Left cardiac atrium (tissue), 4 donors: ENCODE measurements at places on chromosomes 4 and X.

GRCh38 chrX:7801711-7802110 is 41.3 kb upstream of the VCX start:
- DNase-seq = no peak

GRCh38 chr4:72391281-72391680 is 177.7 kb downstream of the ADAMTS3 start:
- no peak for DNase-seq

- no peak for DNase-seq
These were observed 136.2 kb downstream of the CPZ start for GRCh38 chr4:8728536-8729407.

DNA sequence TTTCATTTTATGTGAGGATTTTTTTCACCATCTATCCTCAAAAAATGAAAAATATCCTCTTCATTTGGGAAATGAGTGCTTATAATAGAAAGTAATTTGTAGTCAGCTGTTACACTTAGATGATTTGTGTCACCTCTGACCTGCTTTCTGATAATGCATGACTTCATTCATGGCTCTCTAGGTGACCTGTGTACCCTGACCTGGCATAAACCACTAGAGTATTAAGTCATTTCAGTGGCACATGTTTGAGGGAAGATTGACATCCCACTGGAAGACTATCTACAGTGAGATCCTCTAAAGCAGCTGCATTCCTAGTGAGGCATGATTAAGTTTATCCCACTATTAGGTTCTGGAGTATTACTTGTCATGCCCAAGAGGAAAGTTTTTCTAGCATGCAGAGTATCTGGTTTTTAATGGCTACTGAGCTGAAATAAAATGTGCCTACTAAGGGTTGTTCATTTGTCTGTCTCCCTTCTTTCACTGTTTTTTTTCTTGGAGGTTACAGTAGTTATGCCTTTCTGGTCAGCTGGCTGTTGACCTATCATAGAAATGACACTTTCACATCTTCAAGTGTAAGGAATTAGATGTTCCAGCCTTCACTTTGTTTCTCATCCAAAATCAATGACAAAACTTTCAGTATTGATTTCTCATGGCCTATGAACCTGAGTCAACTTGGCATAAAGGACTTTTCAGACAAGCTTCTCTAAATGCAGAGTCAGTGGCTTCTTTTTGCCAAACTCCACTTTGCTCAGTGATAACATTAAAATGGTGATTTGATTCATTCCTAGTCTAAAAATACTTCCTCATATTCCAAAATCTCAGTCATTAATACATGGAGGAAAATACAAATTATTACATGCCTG is 33.1 kb downstream of the TET2 start:
- DNase-seq = no peak

DNA sequence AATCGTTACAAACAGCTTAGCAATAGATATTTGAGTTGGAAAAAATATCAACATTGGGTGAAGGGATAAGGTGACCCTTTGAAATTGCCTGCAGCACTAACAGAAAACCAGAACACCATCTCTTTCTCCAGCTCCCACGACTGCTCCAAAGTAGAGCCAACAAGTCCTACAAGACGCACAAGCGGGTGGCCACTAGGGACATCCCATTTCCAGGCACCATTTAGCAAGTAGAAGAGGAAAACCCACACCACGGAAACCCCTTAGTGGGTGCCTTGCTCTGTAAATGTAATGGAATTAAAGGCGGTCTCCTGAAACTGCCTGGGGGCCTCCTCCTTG is 1.9 kb downstream of the ARHGAP6 start:
- DNase-seq = no peak

DNA sequence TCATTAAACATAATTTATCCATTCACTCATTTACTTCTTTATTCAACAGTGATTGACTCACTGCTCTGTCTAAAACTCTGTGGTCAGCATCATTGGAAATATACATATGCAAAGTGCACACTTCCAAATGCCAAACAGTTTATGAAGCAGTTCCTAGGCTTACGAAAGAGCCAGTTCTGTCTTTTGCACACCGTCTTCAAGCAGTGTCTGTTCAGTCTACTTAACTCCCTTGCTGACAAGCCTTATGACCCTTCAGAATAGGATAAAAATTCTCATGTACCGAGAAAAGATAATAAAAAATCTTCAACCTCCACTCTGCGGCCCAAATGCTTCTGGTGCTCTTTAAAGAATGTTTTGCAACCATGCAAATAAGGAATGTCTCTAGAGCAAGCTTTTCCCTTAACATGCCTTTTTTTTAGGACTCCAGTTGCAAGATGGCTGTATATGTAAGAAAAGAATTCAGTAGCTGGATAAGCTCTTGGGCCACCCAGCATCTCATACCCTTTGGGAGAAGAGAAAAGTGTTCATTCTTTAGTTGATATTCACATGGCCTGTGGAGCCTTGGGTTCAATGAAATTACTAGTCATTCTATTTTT is 1037.0 kb upstream of the SLIT2 start:
- DNase-seq = no peak
